Kidney (tissue), 22 donors: ENCODE measurements at places on chromosomes 12 and 14. TPM values are rescaled to one million over a fixed set of nuclear protein-coding genes. Genes with fewer than 3 reads are reported as not detected.

The OTX2 gene
- not detected for polyA plus RNA-seq

The DTX1 gene
- polyA plus RNA-seq, result 7.3 TPM

The KCNH3 gene
- polyA plus RNA-seq, result 1.4 TPM

The RNASE12 gene
- not detected for polyA plus RNA-seq

The DNAI7 gene
- 3.0 TPM for polyA plus RNA-seq

The OR5AU1 gene
- polyA plus RNA-seq, result not detected

The PYGL gene
- polyA plus RNA-seq, result 12.3 TPM

The TUNAR gene
- polyA plus RNA-seq, result not detected

The NKX2-8 gene
- polyA plus RNA-seq, result not detected

The SIRT4 gene
- polyA plus RNA-seq, result 8.1 TPM

The RD3L gene
- polyA plus RNA-seq, result not detected
